ENCODE measurements at places on chromosomes 16 and 17. TPM values are rescaled to one million over a fixed set of nuclear protein-coding genes. Genes with fewer than 3 reads are reported as not detected.

ZPBP2 gene
- not detected for total RNA-seq

SLC35G6 gene
- total RNA-seq: not detected

SEC14L5 gene
- 0.03 TPM for total RNA-seq

ITGA2B gene
- 0.26 TPM for total RNA-seq

GAN gene
- total RNA-seq: 1.2 TPM

- no peak for DNase-seq
Observed at GRCh38 chr16:11015076-11015475, 70.7 kb downstream of the CLEC16A start.

DNA sequence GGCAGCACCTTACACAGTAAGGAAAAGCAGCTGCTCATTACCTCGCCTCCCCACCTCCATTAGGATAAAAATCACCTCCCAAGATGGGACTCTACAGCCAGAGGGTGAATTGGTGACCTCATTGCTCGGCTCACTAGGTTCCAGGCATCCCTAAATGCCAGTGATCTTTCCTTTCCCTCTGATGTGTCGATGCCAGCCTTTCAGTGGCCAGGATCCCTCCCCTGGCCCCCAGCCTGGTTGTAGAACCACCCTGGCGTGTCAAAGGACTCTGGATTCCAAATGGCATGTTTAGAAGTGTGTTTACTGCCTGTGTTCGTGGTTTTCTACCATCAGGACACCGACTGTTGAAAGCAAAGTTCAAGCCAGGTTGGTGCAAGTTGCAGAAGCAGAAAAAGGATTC lies 72.1 kb upstream of the LYRM9 start:
- peak; percentile 92 for DNase-seq

GRCh38 chr17:2995886-2996809 lies 67.3 kb downstream of the OR1D5 start:
- DNase-seq: no peak

DNA sequence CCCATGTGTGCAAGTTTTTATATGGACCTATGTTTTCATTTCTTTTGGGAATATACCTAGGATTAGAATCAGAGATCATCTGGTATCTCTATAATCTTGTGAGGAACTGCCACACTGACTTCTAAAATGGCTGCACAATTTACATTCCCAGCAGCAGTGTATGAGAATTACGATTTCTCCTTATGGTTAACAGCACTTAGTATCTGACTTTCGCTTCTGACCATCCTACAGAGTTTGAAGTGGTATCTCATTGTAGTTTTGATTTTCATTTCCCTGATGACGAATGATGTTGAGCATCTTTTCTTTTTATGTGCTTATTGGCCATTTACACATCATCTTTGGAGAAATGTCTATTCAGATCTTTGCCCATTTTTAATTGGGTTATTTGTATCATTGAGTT lies 10.0 kb downstream of the C16orf96 start:
- no peak for DNase-seq

DNA sequence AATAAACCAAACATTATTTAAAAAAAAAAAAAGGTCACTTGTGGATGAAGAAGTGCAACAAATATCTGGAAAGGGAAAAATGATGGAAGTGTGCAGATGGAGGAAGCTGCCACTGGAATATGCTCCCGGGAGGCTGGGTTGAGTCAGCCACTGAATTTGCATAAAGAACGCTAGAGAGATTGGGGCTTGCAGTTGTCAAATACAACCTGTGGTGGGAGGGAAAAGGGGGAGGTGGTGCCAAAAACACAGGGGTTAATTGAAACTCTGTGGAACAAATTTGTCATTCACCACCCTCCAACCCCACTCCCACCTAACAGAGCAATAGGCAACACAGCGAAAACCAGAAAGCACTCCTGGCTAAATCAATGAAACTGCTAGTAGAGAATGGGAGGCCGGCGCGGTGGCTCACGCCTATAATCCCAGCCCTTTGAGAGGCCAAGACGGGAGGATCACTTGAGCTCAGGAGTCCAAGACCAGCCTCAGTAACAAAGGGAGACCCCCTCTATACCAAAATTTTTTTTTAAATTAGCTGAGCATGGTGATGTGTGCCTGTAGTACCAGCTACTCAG lies 37.6 kb upstream of the RPL38 start:
- no peak for DNase-seq

GRCh38 chr17:40540448-40540847 lies 24.8 kb downstream of the CCR7 start:
- no peak for DNase-seq

GRCh38 chr17:5011928-5012327 lies 14.2 kb downstream of the KIF1C start:
- DNase-seq: no peak

- DNase-seq: no peak
Observed at GRCh38 chr17:79005063-79005861, 4.3 kb downstream of the CANT1 start.

GRCh38 chr17:48293319-48294019 lies 136.5 kb downstream of the SKAP1 start:
- no peak for DNase-seq

- no peak for DNase-seq
Observed at GRCh38 chr16:89969741-89970410, 21.3 kb downstream of the DEF8 start.

DNA sequence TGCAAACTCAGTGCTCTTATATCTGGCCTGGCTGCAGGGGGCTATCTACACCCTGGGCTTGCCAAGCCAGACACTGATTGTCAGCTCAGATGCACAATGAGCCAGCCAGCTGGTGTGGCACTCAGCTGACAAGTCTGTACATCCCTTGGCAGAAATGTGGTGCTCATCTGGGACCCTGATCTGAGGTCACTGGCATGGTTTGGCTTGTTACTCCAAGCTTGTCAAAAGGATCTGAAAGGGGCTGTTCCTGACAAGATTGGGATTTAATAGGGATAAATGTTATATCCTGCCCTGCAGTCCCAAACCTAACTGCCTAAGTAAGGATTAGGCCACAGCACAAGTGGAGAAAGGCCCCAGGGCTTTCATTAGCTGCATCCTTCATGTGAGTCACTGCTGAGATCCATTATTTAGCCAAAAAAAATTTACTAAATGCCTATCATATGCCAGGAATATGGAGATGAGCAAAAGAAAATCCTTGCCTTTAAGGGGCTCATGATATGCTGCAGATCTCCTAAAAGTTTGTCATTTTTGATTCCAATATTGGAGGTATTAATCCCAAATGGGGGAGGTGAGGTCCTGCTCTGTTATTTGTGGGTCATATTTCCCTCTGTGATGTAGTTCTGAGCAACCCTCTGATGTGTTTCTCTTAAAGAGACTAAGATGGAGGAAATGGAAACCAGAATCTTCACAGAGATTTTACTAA lies 6.3 kb downstream of the SLC6A2 start:
- DNase-seq: no peak

- no peak for DNase-seq
Observed at GRCh38 chr17:12773153-12773552, 16.1 kb upstream of the ARHGAP44 start.

Measured in Caki2 (cell line).